Activated naive CD4-positive, alpha-beta T cell (primary cell): ENCODE measurements at places on chromosomes 7 and 10.

DNA sequence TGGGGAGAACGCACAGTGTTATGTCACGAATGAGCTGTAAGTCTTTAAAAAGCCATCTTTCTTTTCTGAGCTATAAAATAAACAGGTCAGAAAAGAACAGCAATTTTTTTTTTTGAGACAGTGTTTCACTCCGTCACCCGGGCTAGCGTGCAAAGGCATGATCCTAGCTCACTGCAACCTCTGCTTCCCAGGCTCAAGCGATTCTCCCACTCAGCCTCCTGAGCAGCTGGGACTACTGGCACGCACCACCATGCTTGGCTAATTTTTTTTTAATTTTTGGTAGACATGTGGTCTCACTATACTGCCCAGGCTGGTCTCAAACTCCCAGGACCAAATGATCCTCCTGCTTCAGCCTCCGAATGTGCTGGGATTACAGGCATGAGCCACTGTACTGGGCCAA, 58.6 kb downstream of the PPP1R3C start:
- no peak for DNase-seq

DNA sequence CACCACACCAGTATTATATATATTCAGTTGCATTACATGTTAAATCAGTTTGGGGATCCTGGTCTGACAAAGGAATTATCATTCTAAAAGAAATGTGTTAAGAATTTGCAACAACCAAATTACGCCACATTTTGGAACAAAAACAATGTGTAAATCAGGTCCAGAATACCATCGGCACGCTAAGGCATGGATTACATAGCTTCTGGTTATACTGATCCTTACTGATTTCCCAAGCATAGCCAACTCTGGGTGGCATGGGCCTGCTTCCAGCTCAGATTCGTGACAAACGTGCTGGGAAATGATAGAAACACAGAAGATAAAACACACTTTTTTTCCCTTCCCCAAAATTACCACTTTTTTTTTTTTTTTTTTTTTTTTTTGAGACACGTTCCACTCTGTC, 660.0 kb downstream of the SORCS1 start:
- no peak for DNase-seq

- no peak for DNase-seq
Observed at GRCh38 chr7:4960363-4960762, 1.4 kb upstream of the MMD2 start.

DNA sequence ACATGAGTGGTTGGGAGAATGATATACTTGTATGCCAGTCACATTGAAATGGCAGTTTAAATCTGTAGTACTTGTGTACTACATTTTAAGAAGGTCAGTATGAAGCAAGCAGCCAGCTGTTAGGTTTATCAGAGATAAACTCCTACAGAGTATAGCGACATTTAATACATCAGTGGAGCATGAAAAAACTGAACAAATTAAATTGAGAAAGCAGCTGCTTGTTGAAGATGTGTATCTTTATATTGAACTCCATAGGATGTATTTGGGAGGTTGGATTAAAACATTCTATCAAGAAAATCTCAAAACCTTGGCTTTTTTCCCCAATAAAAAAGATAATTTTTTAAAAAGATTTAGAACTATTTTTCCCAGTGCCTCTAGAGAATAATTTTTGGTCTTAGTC, 47.8 kb downstream of the PHF14 start:
- no peak for DNase-seq

DNA sequence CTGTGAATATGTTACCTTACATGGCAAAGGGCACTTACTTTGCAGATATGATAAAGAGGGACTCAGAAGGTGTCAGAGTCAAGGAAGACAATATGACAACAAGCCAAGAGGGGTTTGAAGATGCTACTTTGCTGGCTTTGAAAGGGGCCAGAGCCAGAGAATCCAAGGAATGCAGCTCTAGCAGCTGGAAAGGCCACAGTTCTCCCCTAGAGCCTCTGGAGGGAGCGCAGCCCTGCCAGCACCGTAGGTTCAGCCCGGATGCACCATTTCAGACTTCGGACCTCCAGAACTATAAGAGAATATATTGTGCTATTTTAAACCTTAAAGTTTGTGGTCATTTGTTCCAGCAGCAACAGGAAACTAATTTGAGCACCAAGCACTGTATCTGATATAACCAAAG, 32.9 kb upstream of the WDR11 start:
- DNase-seq = no peak

DNA sequence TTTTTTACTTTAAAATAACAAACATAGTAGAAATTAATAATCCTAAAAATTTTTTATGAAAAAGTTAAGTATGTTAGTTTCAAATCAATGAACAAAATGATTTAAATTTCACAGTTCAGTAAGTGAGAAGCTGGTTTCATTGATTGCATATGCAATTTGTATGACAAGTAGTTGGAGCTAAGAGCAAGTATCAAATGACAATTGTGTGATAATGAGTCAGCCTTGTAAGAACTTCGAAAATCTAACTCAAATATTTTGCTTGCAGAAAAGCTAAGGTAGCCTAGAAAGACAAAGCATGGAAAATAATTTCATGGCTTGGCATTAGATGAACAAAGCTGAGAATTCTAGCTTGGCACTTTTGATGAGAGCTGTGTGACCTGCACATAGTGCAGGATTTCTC, 111.5 kb downstream of the HDAC9 start:
- DNase-seq = no peak
